ENCODE measurements at places on chromosomes 5 and 9. TPM values are rescaled to one million over a fixed set of nuclear protein-coding genes. Genes with fewer than 3 reads are reported as not detected.

The PCDHA10 gene
- 0.06 TPM for total RNA-seq

The ARHGEF39 gene
- total RNA-seq, result 18.4 TPM

The CCDC183 gene
- 0.10 TPM for total RNA-seq

The DCTN3 gene
- 104 TPM for total RNA-seq

The PCDH1 gene
- total RNA-seq, result 2.0 TPM

The PCDHB3 gene
- total RNA-seq, result not detected

The TMC1 gene
- 0.05 TPM for total RNA-seq

The PPP2R2B gene
- not detected for total RNA-seq

The ZFP37 gene
- 1.3 TPM for total RNA-seq

The SPATA31E1 gene
- total RNA-seq, result not detected

The FBP2 gene
- not detected for total RNA-seq

The TNFSF15 gene
- 0.36 TPM for total RNA-seq

The ZDHHC11 gene
- 11.1 TPM for total RNA-seq

The SKP2 gene
- 24.3 TPM for total RNA-seq

The HMGCR gene
- 34.1 TPM for total RNA-seq

The NOXA1 gene
- 1.4 TPM for total RNA-seq
